ENCODE measurements at places on chromosomes 11 and 22. TPM values are rescaled to one million over a fixed set of nuclear protein-coding genes. Genes with fewer than 3 reads are reported as not detected.

DNA sequence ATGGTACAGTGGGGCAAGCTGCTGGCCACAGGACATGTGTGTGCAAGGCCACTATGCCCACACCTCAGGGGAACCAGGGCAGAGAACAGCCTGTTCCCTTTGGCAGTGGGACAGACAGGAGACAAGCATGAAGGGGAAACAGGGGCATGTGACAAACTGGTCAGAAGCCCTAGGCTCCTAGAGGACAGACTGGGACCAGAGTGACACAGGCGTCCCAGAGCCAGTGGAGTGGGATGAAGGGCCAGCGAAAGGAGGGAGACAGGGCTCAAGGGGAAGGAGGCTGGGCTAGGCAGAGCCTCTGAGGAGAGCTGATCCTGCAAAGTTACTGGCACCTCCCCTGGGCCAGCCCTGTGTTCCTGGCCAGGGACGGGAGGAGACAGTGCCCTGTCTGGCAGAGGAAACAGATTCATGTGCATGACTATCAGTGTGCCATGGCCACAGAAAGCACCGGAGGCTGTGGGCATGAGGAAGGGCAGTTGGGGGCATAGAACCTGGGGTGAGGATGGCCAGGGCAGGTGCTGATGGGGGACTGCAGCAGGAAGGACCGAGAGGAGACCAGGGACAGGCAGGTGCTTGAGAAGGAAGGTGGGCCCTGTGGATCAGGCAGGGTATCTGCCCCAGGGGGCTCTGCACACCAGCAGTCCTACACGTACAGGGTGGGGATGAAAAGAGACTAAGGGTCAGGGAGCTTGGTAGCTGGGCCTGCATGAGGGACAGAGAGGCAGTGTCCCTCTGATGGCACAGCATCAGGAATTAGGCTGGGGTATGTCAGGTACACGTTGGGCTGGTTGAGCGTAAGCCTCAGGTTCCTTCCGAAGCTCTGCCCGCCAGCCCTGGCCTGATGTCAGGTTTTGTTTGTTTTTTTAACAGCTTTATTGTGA, 9.8 kb downstream of the DERL3 start:
- no peaks in the 10 kb centered on the region for H3K36me3 ChIP-seq
- no peaks in the 10 kb centered on the region for H3K4me1 ChIP-seq
- no peaks in the 10 kb centered on the region for H3K27me3 ChIP-seq
- no peak overlapping the region for H3K27ac ChIP-seq
- H3K4me3 ChIP-seq, result no peak overlapping the region

- H3K36me3 ChIP-seq, result no peaks in the 10 kb centered on the region
- no peak for DNase-seq
- no peaks in the 10 kb centered on the region for H3K27me3 ChIP-seq
- H3K4me3 ChIP-seq, result no peak overlapping the region
- H3K4me1 ChIP-seq, result no peaks in the 10 kb centered on the region
Measured at GRCh38 chr11:120929664-120930154, 94.2 kb upstream of the TBCEL start.

GRCh38 chr11:87059596-87060390, 22.1 kb downstream of the TMEM135 start:
- H3K36me3 ChIP-seq, result no peaks in the 10 kb centered on the region
- no peak overlapping the region for H3K4me3 ChIP-seq
- H3K27ac ChIP-seq, result no peak overlapping the region
- H3K4me1 ChIP-seq, result no peaks in the 10 kb centered on the region
- DNase-seq, result no peak

- DNase-seq, result no peak
- H3K27ac ChIP-seq, result no peak overlapping the region
- no peaks in the 10 kb centered on the region for H3K27me3 ChIP-seq
- no peaks in the 10 kb centered on the region for H3K4me1 ChIP-seq
- H3K4me3 ChIP-seq, result no peak overlapping the region
- no peaks in the 10 kb centered on the region for H3K36me3 ChIP-seq
Measured at GRCh38 chr22:32341122-32341740, 16.4 kb upstream of the RFPL3 start.

DNA sequence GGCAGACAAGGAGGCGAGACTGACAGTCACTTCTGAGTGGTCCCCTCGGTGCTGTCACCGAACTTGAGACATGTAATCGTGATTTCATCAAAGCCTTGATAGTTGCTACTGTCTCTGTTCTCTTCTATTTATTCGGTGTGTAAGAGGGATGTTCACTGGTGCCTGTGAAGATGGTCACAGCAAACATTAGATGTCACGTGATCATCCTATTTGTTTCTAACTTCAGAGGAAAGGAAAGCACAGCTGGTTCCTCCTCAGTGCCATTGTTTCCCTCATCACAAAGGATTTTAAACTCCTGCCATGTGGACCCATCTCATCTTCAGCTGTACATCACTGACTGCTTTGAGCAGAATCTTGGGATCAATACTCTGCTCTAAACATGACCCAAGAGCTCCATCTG, 73.1 kb upstream of the CLMP start:
- H3K4me1 ChIP-seq, result no peaks in the 10 kb centered on the region
- no peak overlapping the region for H3K4me3 ChIP-seq
- DNase-seq, result no peak
- H3K27ac ChIP-seq, result no peak overlapping the region
- no peaks in the 10 kb centered on the region for H3K36me3 ChIP-seq

DNA sequence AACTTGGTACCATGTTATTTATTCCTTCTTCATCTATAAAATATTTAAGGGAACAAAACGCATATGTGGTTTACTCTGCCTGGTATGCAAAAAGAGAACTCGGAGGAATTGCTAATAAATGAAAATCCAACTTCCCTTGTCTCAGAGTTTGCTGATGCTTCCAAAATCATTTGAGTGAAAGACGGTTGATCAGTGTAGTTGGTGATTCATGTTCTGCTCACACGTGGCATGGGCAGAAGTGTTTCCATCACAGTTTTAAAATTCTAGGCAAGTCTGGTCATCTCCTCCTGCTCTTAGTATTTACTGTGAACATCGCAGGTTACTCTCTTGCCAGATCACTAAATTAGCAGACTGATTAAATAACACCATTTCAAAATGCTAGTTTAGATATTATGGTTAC, 11.9 kb upstream of the PARVB start:
- no peaks in the 10 kb centered on the region for H3K4me1 ChIP-seq
- H3K36me3 ChIP-seq, result no peaks in the 10 kb centered on the region
- no peak for DNase-seq
- no peak overlapping the region for H3K4me3 ChIP-seq

DNA sequence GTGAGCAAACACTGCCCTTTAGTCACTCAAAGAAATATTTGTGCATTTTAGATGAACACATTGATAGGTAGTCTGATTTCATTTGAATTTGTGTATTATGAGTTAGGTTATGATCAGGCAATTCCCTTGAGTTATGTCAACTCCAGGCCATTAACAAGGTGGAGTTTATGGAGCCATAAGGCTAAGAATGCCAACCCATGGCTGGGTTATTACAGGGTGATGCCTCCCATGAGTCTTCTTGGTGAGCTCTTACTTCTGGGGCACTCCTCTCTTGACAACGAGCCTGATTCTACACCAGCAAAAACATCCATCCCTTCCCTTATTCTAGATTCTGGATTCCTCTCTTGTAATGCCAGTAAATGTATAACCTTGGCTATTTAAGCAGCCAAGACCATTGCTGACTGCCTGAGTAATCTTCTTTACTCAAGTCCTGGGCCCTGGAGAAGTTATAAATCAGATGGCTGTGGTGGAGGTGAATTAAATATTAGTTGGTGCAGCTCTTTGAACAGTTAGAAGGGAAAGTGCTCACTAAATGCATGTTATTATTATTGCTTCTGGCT, 645.7 kb upstream of the TENM4 start:
- no peak overlapping the region for H3K27ac ChIP-seq
- no peak overlapping the region for H3K4me3 ChIP-seq
- no peaks in the 10 kb centered on the region for H3K27me3 ChIP-seq
- no peaks in the 10 kb centered on the region for H3K4me1 ChIP-seq
- DNase-seq, result no peak

GRCh38 chr11:1102221-1102971, 27.7 kb downstream of the MUC2 start:
- H3K27ac ChIP-seq, result no peak overlapping the region
- H3K4me1 ChIP-seq, result no peaks in the 10 kb centered on the region
- no peaks in the 10 kb centered on the region for H3K27me3 ChIP-seq
- no peaks in the 10 kb centered on the region for H3K36me3 ChIP-seq
- DNase-seq, result no peak
- no peak overlapping the region for H3K4me3 ChIP-seq

DNA sequence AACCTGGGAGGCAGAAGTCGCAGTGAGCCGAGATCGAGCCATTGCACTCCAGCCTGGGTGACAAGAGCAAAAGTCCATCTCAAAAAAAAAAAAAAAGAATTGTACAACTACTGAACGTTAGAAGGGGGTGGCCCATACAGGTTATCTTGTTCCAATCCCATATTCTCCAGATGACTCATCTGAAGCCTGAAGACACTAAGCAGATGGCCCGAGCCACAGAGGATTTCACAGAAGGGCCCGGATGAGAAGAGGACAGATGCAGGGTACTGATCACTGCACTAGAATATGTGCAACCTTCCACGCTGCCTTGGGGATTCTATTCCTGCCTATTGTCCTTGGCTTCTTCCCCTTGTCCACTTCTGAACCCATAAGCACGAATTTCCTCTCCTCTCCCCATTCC, 70.9 kb upstream of the UBASH3B start:
- no peak overlapping the region for H3K27ac ChIP-seq
- H3K4me3 ChIP-seq, result no peak overlapping the region
- no peaks in the 10 kb centered on the region for H3K27me3 ChIP-seq
- H3K36me3 ChIP-seq, result no peaks in the 10 kb centered on the region
- DNase-seq, result no peak

DNA sequence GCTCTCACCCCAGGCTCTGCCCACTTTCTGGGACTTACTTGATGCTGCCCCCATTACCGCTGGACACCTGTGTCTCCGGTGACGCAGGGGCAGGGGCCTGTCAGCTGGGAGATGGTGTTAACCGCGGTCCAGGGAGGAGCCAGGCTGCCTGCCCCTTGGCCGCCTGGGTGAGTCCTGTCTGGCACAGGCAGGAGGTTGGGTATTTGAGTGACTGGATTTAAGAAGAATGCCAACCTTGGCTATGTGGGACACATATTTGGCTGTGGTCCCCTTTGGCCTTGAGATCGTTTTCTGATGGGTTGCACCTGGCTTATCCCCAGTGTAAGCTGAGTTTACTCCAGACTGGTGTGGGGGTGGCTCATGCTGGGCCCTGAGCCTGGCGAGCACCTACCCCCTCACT, 2.5 kb downstream of the MUC6 start:
- no peaks in the 10 kb centered on the region for H3K36me3 ChIP-seq
- no peaks in the 10 kb centered on the region for H3K27me3 ChIP-seq
- DNase-seq, result no peak

DNA sequence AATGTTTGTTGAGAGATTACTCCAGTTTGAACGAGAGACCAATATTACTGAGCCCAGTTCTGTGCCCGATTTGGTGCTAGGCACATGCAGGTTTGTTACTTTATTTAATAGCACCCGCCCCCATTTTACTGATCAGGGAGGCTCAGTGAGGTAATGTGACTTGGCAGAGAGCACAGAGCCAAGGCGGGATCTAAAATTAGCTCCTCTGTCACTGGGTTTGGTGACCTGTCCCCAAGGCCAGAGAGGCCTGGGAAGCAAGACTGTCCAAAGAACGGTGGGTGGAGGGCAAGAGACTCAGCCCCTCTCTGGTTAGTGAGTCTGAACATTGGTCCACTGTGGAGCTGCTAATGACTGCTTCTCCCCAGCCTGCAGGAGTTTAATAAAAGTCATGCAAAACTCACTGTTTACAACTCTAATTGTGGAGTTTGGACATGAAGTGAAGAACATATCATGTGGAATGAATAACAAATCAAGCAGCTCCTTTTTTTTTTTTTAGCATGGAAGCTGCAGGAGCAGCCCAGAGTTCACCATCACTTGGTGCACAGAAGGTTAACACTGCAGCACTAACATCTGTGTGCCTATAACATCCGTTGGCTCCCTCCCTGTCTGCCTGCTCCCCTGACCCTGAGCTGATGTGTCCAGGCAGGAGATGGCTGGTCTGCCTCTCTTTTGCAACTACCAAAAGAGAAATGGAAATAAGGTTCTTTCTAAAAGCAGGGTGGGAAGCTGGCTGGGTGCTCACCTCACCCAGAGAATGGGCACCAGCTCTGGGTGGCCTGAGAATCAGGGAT, 39.0 kb downstream of the CSNK2A3 start:
- peak overlapping the region; percentile 9 for H3K27ac ChIP-seq
- H3K36me3 ChIP-seq, result no peaks in the 10 kb centered on the region
- H3K4me1 ChIP-seq, result no peaks in the 10 kb centered on the region
- H3K4me3 ChIP-seq, result no peak overlapping the region

DNA sequence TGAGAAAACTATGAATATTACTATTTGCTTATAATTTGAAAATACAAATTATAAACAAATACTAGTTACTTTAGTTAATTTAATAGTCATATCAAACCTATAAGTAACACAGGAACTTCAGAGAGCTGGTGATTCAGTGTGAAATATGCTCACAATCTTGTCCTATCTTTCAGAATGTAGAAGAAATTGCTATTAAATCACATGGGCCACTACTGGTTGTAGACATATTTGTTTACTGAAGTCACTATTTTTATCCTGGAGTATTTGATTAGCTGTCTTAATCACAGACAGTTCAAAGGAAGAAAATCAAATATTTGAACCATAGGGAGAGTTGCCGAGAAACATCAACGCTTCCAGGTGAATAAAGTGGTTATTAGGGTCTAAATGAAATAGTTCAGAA, 187.6 kb upstream of the ANO3 start:
- DNase-seq, result no peak
- no peak overlapping the region for H3K4me3 ChIP-seq
- H3K36me3 ChIP-seq, result no peaks in the 10 kb centered on the region
- no peaks in the 10 kb centered on the region for H3K27me3 ChIP-seq

DNA sequence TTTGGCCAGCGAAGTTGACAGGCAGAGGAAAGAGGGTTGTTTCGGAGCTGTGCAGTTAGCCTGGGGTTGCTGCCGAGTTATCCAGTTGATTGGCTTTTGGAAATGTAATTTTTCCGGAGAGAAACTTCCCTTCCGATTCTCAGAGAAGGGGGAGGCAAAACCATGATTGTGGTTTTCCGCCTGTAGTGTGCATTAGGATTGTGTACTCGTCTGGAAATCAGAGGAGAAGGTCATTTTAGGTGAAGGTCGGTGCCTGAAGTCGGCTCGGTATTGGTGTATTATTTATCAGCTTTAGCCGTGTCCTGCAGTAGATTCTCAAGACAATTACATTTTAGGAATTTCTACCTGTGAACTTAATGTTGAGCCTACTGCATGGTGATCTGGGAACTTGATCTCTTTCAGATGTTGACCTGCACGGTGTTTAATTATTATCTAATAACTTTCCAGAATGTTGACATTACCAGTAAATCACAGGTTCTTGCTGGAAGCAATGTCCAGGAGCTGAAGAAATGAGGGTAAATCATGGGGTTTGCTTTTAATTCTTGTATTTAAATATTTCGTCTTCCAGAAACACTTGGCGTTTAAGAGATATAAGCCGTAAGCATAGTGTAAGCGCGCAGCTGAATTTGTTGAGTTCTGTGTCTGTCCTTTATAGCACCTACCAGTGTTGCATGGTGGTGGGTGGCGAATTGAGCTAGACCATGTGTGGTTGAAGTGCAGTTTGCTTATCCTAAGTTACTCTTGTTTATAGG, 1.3 kb downstream of the ARHGEF12 start:
- no peak for DNase-seq
- H3K27me3 ChIP-seq, result no peaks in the 10 kb centered on the region
- H3K27ac ChIP-seq, result peak overlapping the region; percentile 97

Gene MUC2
- not detected for total RNA-seq

Gene KRTAP5-4
- total RNA-seq, result not detected

Gene TSPAN18
- 32.0 TPM for total RNA-seq

Gene OSBP2
- total RNA-seq, result not detected

Gene PRRG4
- total RNA-seq, result 0.29 TPM

Gene API5
- total RNA-seq, result 62.1 TPM

Gene DENND5A
- 67.9 TPM for total RNA-seq

Gene ABCG4
- 0.55 TPM for total RNA-seq

Measured in uterus (tissue), 4 donors.